Endothelial cell of umbilical vein (primary cell): ENCODE measurements at places on chromosomes 7 and 10. TPM values are rescaled to one million over a fixed set of nuclear protein-coding genes. Genes with fewer than 3 reads are reported as not detected.
A peak's percentile ranks its signal among the peaks of the same experiment; 100 is the strongest.

DNA sequence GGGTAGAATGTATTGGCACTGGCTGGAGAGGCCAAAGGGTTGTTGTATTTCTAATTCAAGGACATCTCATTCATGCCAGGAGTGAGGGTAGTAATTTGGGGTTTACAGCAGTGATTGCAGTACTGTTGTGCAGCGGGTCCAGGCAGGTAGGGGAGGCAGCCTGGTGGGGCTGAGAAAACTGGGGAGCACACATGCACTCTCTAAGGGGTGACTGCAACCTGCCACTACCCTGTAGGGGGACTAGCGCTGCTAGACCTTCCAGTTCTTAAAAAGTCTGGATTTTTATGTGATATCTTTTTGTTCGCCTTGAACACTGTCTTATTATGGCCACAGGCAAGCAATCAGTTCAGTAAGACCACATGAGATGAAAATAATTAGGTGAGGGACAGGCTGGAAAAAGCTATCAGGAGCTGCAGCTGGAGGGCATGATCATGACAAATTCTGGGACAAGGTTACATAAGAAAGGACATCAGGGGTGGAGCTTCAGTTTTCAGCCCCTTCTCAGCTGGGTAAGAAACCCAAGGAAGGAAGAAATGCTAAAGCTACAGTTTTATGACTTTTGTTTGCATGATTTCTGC, 149.0 kb downstream of the ARHGAP21 start:
- no peak for DNase-seq

DNA sequence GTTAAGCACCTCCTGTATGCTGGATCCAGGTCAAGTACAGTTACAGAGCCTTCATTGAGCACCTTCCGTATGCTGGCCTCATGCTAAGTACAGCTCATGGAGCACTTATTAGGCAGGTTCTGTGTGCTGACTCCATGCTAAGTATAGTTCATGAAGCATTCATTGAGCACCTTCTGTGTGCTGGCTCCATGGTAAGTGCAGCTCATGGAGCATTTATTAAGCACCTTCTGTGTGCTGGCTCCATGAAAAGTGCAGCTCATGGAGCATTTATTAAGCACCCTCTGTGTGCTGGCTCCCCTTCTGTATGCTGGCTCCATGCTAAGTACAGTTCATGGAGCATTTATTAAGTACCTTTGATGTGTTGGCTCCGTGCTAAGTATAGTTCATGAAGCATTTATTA, 30.5 kb downstream of the MMD2 start:
- DNase-seq, result no peak

DNA sequence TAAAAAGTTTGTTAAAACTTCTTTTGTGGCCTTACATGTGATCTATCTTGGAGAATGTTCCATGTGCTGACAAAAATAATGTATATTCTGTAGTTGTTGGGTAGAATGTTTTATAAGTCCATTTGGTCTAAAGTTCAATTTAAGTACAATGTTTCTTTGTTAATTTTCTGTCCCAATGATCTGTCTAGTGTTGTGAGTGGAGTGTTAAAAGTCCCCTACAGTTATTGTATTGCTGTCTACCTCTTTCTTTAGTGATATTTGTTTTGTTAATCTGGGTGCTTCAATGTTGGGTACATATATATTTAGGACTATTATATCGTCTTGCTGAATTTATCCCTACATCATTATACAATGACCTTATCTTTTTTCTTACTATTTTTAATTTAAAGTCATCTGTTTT, 6.9 kb downstream of the TMEM140 start:
- DNase-seq, result no peak

DNA sequence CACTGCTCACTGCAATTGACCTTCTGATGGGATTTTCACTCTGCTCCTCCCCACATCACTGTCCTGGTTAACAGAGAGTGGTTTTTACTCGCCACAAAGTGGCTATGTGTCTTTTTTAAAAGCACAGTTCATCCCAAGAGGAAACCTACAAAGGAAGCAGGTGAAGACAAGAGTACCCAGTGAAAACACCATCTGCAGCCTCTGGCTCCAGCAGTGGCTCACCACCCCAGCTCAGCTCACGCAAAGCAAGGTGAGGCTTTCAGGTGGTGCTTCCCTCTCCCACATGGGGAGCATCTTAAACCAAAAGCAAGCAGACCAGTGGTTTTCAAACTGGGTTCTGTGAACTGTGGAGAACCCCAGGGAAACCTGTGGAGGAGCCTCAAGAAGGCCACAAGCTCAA, 14.0 kb downstream of the DLG5 start:
- DNase-seq, result no peak

- no peak for DNase-seq
Observed at GRCh38 chr7:49297958-49298357, 373.6 kb downstream of the CDC14C start.

- no peak for DNase-seq
Observed at GRCh38 chr10:105161149-105161548, 520.1 kb downstream of the SORCS3 start.

- peak; percentile 68 for DNase-seq
Observed at GRCh38 chr10:124417895-124418725, 613 bp downstream of the OAT start.

DNA sequence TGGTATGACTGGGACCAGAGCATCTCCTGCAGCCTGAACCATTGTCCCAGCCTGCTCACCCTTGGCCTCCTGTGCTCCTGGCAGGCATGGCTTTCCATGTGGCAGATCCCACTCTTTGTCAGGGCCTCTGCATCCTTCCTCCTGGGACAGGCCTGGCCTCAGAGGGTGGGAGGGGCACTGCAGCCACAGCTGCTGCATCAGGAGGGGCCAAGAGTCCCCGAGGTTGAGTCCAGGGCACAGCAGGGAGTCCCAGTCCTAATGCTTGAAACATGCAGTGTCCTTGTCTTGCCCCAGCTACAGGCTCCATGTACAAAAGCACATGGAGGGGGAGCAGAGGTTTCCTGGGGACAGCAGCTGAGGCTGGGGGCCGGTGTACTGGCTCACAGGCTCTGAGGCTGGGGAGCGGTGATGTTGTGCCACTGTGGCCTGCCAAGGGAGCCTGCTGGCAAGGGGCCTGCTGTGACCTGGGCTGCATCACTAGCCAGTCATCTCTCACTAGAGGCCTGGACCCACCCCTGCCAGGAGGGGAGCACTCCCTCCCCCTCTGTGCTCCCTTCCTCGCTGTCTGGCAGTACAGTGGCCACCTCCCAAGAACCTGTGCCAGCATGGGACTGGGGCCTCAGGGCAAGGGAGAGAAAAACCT, 144.8 kb downstream of the ZNF248 start:
- no peak for DNase-seq

GRCh38 chr7:23654508-23654907, 25.5 kb upstream of the FAM221A start:
- DNase-seq, result peak; percentile 35

DNA sequence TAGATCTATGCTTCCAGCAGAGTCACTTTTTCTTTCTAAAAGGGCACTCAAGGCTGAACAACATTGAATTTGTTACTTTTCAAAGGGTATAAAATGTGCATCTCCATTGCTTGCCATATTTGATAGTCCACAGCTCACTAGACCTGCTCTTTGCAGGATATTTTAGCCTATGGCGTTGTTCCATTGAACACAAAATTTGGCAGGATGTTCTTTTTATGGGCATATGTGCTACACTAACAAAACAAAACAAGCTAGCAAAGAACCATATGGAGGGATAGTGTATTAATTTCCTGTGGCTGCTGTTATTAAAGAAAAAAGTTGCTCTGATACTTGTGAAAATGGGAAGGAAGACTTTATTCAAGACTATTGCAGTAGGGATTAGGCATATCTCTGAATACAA, 828.7 kb downstream of the TYW1 start:
- DNase-seq, result no peak

DNA sequence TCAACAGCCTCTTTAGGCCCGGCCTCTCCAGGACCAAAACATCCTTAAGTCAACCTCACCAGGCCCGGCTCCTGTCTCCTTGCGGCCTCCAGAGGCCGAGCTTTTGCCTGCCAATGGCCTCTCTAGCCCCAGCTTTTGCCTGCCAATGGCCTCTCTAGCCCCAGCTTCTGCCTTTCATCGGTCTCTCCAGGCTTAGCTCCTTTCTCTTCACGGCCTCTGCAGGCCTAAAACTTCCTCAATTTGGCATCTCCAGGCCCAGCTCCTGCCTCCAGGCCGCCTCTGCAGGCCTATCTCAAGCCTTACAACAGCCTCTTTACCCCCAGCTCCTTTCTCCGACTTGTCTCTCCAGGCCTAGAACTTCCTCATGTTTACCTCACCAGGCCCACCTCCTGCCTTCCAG, 15.7 kb upstream of the TMEM248 start:
- no peak for DNase-seq

GRCh38 chr10:6563075-6563474, 17.0 kb downstream of the PRKCQ start:
- no peak for DNase-seq

DNA sequence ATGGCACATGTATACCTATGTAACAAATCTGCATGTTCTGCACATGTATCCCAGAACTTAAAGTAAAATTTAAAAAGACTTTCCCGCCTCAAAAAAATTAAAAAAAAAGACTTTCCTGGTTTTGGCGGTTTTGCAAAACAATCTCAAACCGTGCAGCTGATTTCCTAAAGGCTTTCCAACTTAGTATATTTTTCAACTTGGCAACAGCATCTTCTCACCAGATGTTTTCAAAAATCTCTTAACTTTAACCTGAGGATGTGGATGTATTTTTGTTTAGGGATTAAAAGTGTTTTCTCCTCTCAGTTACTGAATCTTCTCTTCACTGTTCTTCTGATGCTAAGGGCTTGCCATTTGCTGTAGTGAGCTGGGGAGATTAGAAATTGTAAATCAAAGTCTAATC, 96.5 kb upstream of the PLPP4 start:
- DNase-seq, result no peak

GRCh38 chr10:83078160-83078559, 1061.1 kb upstream of the GHITM start:
- DNase-seq, result peak; percentile 80

DNA sequence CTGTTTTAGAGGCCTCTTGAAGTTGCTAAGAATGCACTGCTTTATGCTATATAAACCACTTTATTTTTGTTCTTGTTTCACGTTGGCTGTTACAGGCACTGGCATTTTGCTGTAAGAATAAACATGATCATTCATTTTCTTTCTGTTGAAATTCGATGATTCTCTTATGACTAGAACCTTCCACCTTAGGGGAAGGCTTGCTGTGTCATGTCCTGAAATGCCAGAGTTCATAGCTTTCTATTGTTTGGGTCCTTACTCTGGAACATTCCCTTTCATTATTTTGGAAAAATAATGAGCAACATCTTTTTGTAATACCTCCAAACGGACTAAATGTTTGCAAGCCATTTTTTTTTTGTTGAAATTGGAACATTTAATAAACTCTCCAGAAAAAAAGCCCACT, 495.1 kb upstream of the POT1 start:
- DNase-seq, result peak; percentile 77

DNA sequence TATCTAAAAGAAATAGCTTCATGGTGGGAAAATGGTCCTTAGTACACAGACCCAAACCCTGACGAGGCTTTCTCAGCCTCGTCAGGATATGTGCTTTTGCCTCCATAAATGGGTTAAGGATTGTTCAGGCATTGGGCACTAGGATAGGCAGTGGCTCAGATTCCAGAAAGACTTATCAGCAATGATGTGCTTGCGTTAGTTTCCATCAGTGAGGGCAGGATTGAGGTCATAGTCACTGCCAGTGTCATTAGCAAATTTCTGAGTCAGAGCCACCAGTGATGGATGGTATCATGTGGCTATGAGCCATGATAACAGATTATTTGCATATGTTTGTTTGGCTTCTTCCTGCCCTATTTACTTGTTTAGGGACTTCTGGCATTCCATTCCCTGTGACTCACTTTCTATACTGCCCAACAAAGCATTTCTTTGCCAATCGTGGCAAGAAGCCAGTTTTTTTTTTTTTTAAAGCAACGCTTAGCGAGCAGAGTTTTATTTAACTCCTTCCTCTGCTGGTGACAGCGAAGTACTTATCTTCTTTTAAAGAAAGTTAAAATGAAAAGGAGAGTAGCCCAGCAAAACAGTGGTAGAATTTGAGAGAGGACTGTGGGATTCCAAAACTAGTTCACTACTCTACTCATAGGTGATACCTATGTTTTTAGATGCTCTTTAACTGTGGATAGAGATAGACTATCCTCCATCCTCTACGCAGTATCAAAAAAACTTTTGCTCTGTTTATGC, 44.4 kb downstream of the MYPN start:
- peak; percentile 94 for DNase-seq

DNA sequence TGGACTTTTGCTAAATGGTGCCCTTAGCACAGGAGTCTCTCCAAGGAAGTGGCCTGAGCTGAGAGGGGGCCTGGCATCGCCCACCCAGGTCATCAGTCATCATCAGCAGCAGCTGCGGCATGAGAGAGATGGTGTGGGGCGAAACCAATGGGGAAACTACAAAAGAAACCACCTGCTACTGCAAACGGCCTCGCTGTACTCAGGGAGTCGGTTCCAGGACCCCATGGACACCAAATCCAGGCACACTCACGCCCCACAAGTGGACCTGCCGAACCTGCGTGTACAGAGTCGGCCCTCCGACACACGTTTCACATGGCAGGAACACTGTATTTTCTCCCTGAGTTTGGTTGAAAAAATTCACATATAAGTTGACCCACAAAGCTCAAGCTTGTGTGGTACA, 37.8 kb downstream of the DIP2C start:
- DNase-seq, result no peak

GRCh38 chr7:158869876-158870275, 13.5 kb downstream of the DYNC2I1 start:
- DNase-seq, result no peak

GRCh38 chr10:118407777-118408176, 65.7 kb upstream of the FAM204A start:
- no peak for DNase-seq

- no peak for DNase-seq
Observed at GRCh38 chr7:44139311-44140010, 1.7 kb downstream of the MYL7 start.

GRCh38 chr7:27921081-27921836, 181.3 kb downstream of the TAX1BP1 start:
- DNase-seq, result peak; percentile 94

DNA sequence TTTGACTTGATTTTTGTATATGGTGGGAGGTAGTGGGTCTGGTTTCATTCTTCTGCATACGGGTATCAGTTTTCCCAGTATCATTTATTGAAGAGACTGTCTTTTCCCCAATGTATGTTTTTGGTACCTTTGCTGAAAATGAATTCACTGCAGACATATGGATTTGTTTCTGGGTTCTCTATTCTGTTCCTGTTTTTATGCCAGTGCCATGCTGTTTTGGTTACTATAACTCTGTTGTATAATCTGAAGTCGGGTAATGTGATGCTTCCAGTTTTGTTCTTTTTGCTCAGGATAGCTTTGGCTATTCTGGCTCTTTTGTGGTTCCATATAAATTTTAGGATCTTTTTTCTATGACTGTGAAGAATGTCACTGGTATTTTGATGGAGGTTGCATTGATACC, 836 bp downstream of the ECD start:
- DNase-seq, result no peak

GRCh38 chr7:107080533-107080932, 36.0 kb downstream of the PRKAR2B start:
- DNase-seq, result no peak

- no peak for DNase-seq
Observed at GRCh38 chr7:152859781-152860191, 100.2 kb downstream of the ACTR3B start.

The TMEM178B gene
- not detected in 2 replicates for total RNA-seq

The UBN2 gene
- 11.8 and 14.2 TPM in 2 replicates for total RNA-seq

The ZFAND2A gene
- 20.6 and 31.8 TPM in 2 replicates for total RNA-seq

The MRC1 gene
- total RNA-seq, result 0.12 and 0.13 TPM in 2 replicates

The C10orf62 gene
- not detected in 2 replicates for total RNA-seq

The GIMAP6 gene
- 85.0 and 87.8 TPM in 2 replicates for total RNA-seq
